ENCODE measurements at places on chromosomes 5 and 9. TPM values are rescaled to one million over a fixed set of nuclear protein-coding genes. Genes with fewer than 3 reads are reported as not detected.

DNA sequence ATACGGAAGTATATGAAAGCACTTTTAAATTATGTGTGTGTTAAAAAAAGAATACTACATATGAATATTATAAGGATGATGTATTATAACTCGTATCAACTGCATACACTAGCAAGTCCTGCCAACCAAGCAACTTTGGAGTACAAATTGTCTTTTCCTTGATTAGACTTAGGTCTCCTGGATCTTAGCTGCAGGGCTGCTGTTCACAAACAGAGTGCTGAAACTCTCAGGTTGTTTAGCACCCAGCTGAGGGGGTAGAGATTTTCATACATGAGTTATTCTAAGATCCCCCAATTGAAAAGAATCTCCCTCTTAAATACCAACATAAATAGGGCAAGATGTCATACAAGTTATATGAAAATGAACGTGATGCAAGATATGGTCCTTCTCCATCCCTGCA is 149.8 kb upstream of the TNC start:
- no peak overlapping the region for H3K4me3 ChIP-seq
- no peak overlapping the region for H3K27ac ChIP-seq
- no peak for DNase-seq
- H3K27me3 ChIP-seq: no peaks in the 10 kb centered on the region
- H3K36me3 ChIP-seq: no peaks in the 10 kb centered on the region

DNA sequence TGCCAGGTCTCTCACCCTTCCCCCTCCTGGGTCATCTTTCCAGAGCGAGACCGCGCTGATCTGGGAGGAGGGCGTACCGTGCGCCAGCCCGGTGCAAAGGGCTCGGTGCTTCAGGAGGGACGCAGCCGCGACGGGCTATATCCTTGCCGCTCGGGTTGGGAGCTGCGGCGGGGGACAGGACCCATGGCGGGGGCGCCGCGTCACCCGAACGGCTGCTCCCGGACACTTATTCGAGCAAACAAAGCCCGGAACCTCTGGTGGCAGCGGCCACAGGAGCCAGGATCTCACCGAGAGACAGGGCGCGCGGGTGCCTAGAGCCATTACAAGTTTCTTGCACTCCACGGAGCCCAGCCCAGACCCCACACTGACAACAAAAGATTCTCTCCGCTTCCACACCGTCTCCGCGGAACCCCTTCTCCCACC is 1.3 kb downstream of the SEMA6A start:
- peaks cover 53% of the 10 kb centered on the region for H3K4me1 ChIP-seq
- DNase-seq: peak; percentile 21
- H3K27ac ChIP-seq: peak overlapping the region; percentile 90
- H3K27me3 ChIP-seq: no peaks in the 10 kb centered on the region
- H3K36me3 ChIP-seq: no peaks in the 10 kb centered on the region
- H3K4me3 ChIP-seq: peak overlapping the region; percentile 98

GRCh38 chr9:78122631-78123030 is 91.0 kb upstream of the GNAQ start:
- no peaks in the 10 kb centered on the region for H3K36me3 ChIP-seq
- no peak for DNase-seq
- H3K27me3 ChIP-seq: peaks cover 22% of the 10 kb centered on the region
- no peak overlapping the region for H3K4me3 ChIP-seq
- peaks cover 2% of the 10 kb centered on the region for H3K4me1 ChIP-seq
- H3K27ac ChIP-seq: no peak overlapping the region

The MTAP gene
- 90.0 TPM for total RNA-seq

DNA sequence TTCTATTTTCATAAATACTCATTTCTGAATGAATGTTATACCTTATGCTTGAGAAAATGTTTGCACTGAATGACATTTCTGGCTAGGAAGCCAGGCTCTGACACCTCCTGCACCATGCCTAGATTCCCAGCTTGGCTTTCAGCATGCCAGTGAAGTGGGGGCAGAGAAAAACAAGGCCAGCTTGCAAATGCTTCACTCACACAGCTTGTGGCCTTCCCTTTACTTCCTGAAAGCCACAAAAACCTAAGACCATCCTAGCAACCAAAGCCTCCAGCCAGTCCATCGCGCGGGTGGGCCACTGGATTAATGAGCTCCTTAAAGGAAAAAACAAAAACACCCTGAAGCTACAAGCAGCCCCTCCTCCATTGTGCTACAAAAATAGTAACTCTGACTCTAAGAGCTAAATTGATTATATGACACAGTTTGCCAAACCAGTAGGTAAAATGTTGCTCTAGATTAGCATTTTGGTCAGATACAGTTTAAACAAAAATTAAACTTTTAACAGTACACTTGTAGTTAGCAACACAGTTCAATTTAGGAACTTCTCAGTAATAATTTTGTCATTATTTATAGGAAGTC is 159.9 kb downstream of the TSSK1B start:
- no peak overlapping the region for H3K27ac ChIP-seq
- H3K4me3 ChIP-seq: no peak overlapping the region
- no peaks in the 10 kb centered on the region for H3K27me3 ChIP-seq

The CDH9 gene
- total RNA-seq: 1.2 TPM

The C9orf43 gene
- 0.72 TPM for total RNA-seq

DNA sequence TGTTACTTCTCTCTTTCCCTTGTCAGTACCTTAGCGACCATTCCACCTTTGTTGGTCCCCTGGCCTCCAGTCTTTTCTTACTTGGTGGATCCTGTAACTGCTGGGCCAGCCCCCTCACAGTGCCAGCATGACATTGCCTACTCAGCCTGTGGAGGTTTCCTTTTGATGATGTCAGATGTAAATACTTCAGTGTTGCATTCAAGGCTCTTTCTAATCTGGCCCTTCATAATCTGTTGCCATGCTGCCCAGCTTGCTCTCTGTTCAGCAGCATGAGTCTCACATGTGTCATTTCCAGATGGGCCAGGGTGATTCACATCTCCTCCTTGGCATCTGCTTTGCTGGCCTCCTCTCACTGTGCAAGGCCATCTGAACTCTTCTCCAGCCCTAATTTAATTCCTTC is 57.1 kb downstream of the MAST4 start:
- DNase-seq: no peak
- no peaks in the 10 kb centered on the region for H3K4me1 ChIP-seq
- H3K4me3 ChIP-seq: no peak overlapping the region
- H3K36me3 ChIP-seq: no peaks in the 10 kb centered on the region
- no peaks in the 10 kb centered on the region for H3K27me3 ChIP-seq

DNA sequence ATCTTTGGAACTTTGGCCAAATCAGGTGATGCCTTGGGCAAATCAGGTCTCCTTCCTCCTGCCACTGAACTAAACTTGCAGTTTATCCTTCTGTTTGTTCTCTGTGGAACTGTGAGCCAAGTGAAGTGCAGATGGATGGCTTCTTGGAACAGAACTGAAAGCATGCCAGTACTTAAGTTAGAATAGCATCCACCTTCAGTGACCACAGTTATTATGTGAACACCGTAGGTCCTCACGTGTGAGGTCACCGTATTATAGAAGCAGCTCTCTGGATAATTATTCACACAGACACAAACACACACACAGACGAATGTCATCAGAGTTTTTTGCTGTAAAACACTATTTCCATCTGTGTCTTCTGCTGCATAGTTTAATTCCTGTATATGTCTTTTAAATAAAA is 162.6 kb downstream of the EFNA5 start:
- peaks cover 41% of the 10 kb centered on the region for H3K4me1 ChIP-seq
- no peaks in the 10 kb centered on the region for H3K36me3 ChIP-seq
- no peak for DNase-seq

DNA sequence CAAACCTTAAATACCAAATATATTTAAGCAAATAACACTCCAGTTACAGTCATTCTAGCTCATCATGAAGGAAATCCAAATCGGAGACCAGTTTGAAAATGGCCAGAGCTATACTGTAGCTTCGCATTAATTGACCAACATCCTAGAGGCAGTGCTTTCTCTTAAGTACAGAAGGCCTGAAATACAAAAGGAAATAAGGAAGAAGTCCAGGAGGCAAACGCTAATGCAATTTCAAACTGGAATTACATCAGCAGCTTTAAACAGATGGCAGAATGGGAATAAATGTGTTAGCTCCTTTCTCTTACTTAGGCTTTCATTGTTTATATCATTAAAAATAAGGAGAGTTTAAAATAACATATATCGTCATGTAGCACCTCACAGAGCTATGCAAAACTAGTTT is 197.0 kb downstream of the SEC61B start:
- H3K27me3 ChIP-seq: no peaks in the 10 kb centered on the region
- no peaks in the 10 kb centered on the region for H3K36me3 ChIP-seq
- H3K27ac ChIP-seq: no peak overlapping the region
- no peak for DNase-seq

GRCh38 chr5:179436321-179437122 is 91.3 kb upstream of the ADAMTS2 start:
- peaks cover 24% of the 10 kb centered on the region for H3K4me1 ChIP-seq
- H3K4me3 ChIP-seq: no peak overlapping the region
- no peaks in the 10 kb centered on the region for H3K36me3 ChIP-seq
- no peak overlapping the region for H3K27ac ChIP-seq
- no peaks in the 10 kb centered on the region for H3K27me3 ChIP-seq
- no peak for DNase-seq

GRCh38 chr5:83955916-83956315 is 235.3 kb upstream of the HAPLN1 start:
- H3K27ac ChIP-seq: no peak overlapping the region
- no peak for DNase-seq
- H3K27me3 ChIP-seq: no peaks in the 10 kb centered on the region
- peaks cover 2% of the 10 kb centered on the region for H3K36me3 ChIP-seq
- no peak overlapping the region for H3K4me3 ChIP-seq

DNA sequence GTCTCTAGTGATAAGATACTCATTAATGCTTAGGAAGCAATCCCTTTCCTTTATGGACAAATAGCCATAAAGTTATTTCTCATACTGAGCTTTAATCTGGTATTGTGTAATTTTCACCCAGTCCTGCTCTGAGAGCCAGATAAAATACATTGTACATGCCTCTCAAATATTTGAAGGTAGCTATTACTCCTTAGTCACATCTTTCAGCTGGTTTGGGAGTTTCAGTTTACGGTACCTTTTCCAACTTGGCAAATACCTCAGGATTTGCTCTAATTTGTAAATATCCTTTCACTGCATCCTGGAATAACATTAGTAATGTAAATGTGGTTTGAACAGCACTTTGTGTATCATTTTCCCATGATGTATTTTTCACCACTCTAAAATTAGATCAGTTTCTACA is 47.4 kb downstream of the ABHD17B start:
- peaks cover 4% of the 10 kb centered on the region for H3K4me1 ChIP-seq
- peaks cover 60% of the 10 kb centered on the region for H3K36me3 ChIP-seq
- DNase-seq: no peak
- no peak overlapping the region for H3K4me3 ChIP-seq
- no peak overlapping the region for H3K27ac ChIP-seq
- no peaks in the 10 kb centered on the region for H3K27me3 ChIP-seq

The SERF1A gene
- total RNA-seq: 23.3 TPM

DNA sequence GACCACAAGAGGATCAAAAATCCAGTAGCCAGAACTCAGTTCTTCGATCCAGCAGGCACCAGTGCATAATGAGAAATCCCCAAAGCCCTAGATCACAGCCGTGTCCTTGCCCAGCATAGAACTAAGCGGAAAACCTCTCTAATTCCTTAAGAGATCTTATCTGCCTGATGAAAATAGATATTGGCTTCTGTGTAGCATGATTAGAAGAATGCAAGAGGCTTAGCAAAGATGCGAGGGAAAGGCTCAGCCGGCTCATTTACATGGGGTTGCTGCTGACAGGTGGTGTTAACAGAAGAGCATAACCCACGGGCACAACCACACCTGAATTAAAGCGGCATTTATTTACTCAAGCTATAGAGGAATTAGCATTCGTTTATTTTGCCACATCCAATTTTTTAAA is 400.0 kb upstream of the ADAMTS16 start:
- H3K36me3 ChIP-seq: no peaks in the 10 kb centered on the region
- no peaks in the 10 kb centered on the region for H3K4me1 ChIP-seq
- DNase-seq: no peak
- no peak overlapping the region for H3K4me3 ChIP-seq

GRCh38 chr5:109451146-109451545 is 41.4 kb upstream of the PJA2 start:
- H3K36me3 ChIP-seq: no peaks in the 10 kb centered on the region
- no peak overlapping the region for H3K4me3 ChIP-seq
- H3K4me1 ChIP-seq: peaks cover 28% of the 10 kb centered on the region
- H3K27ac ChIP-seq: no peak overlapping the region
- H3K27me3 ChIP-seq: no peaks in the 10 kb centered on the region

The TSLP gene
- total RNA-seq: 0.42 TPM

DNA sequence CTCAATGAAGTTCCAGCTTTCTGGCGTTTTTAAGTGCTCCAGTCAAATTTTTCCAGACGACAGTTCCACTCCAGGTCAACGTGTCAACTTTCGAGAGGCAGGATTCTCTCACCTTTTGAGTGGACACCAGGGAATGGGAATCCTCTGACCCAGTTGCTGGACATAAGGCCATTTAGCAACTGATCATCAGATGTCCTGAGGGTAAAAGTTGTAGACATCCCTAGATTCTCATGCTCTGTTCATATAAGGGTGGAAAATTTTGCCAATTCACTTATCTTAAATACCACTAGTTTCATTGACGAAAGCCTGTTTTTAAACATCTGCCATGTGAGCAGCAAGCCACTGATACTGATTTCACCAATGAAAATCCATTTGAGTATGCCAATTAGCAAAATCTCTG is 275.5 kb downstream of the MAST4 start:
- H3K4me3 ChIP-seq: no peak overlapping the region
- no peak overlapping the region for H3K27ac ChIP-seq
- H3K4me1 ChIP-seq: peaks cover 41% of the 10 kb centered on the region
- no peaks in the 10 kb centered on the region for H3K27me3 ChIP-seq
- no peaks in the 10 kb centered on the region for H3K36me3 ChIP-seq

The SPARC gene
- 2,896 TPM for total RNA-seq

- H3K4me1 ChIP-seq: peaks cover 20% of the 10 kb centered on the region
- H3K36me3 ChIP-seq: no peaks in the 10 kb centered on the region
- no peaks in the 10 kb centered on the region for H3K27me3 ChIP-seq
- no peak for DNase-seq
Measured at GRCh38 chr9:93136011-93136440, 2.0 kb upstream of the NINJ1 start.

The ENTREP1 gene
- 2.3 TPM for total RNA-seq

The C9orf50 gene
- 0.87 TPM for total RNA-seq

GRCh38 chr9:26310294-26310693 is 582.3 kb downstream of the CAAP1 start:
- H3K27ac ChIP-seq: no peak overlapping the region
- DNase-seq: no peak
- no peaks in the 10 kb centered on the region for H3K4me1 ChIP-seq
- H3K4me3 ChIP-seq: no peak overlapping the region
- H3K27me3 ChIP-seq: no peaks in the 10 kb centered on the region

The C9 gene
- not detected for total RNA-seq

The CDH6 gene
- total RNA-seq: 0.47 TPM
